ENCODE measurements at places on chromosomes 12 and 14.

DNA sequence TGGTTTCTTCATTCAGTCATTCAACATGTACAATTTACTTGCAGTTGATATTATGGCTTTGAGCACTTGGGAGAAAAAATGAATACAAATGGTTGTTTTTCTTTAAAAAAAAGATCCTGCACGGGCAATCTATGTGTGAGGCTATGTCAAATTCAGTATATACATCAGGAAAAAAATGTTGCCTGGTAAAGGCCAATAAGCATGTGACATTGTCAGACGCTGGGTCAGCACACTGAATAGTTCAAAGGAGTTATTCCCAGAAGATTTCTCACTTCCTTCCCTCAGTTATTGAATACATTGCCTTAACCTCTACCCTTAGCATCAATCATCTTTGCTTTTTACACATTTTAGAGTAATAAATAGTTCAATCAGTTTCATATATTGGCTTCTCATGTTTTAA is 319.2 kb downstream of the NUAK1 start:
- no peaks in the 10 kb centered on the region for H3K27me3 ChIP-seq
- H3K27ac ChIP-seq, result no peak overlapping the region
- no peak for DNase-seq

DNA sequence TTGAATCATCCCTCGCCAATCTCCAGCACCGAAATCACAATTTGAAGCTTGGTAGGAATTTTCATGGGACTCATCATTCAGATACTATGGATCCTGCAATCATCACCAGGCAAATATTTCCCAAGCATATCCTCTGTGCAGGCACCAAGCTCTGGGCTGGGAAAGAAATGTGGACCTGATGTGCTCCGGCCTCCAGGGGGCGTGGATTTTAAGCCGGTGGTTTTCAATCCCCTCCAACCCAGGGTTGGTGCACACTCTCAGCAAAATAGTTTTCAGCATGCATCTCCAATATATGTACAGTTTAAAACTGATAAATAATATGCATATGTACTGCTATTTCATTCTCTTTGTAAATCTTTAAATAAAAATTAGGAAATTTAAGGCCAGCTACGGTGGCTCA is 98.9 kb downstream of the RBM19 start:
- H3K4me3 ChIP-seq, result no peak overlapping the region
- no peaks in the 10 kb centered on the region for H3K4me1 ChIP-seq
- H3K27me3 ChIP-seq, result no peaks in the 10 kb centered on the region
- no peaks in the 10 kb centered on the region for H3K36me3 ChIP-seq
- no peak overlapping the region for H3K27ac ChIP-seq

GRCh38 chr12:4283512-4284255 is 10.1 kb downstream of the CCND2 start:
- peaks cover 94% of the 10 kb centered on the region for H3K27me3 ChIP-seq
- H3K4me3 ChIP-seq, result no peak overlapping the region
- no peaks in the 10 kb centered on the region for H3K36me3 ChIP-seq
- H3K4me1 ChIP-seq, result no peaks in the 10 kb centered on the region

DNA sequence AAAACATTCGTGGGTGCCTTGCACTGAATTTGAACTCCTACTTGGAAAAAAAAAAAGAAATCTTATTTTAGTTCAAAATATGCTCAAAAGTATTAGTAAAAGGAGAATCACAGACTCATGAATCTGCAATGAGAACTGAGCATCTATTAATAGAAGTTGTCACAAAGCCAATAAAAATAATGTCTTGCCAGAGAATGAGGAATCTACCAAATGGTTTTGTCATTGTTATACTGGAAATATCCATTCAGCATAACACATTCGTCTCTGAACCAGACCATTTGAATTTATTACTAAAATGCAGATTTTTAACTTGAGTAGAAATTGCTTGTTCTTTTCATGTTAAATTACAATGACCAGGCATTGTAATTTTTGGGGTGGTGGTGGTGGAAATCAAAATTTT is 11.6 kb upstream of the PTPRB start:
- no peak for DNase-seq
- no peaks in the 10 kb centered on the region for H3K36me3 ChIP-seq
- no peak overlapping the region for H3K4me3 ChIP-seq
- peaks cover 50% of the 10 kb centered on the region for H3K4me1 ChIP-seq

All from SK-N-SH (cell line).